Stimulated activated CD4-positive, alpha-beta T cell treated with anti-CD3 and anti-CD28 coated beads, Interleukin-1b, Interleukin-23, amount 100 ng/mL, for 1 hour (primary cell): ENCODE measurements at places on chromosomes 2 and 18.

DNA sequence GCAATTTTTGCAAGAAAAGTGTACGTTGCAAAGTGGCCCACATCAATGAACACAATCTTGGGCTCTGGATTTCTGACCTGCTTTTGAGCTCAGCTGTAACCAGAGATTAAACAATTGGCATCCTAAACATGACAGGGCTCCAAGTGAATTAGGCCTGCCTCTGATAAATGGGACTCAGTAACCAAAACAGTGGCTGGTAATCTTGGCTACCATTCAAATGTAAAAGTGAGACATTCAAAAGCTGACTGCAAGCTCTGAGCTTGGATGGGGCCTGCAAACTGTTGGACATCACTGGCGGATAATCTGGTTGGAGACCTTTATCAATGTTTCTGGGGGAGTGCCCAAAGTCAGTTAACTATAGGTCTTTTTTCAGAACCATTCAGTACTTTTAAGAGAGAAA lies 160.7 kb downstream of the RAB3GAP1 start:
- DNase-seq: no peak

DNA sequence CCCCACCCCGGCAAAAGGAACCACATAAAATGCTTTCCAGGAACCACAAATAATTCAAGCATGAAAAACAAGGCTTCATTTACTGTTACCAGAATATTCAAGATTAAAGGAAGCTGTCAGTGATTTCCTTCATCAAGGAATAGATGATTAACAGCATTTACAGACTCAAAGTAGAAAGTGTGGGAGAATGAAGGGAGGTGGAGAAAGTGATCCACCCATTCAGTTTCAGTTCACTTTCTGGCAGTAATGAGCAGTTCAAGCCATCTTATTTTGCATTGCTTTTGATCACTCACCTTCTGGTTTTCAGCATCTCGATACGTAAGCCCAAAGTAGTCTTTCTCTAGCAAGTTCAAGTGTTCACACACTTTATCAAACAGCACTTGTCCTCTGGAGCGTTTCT lies 99.0 kb downstream of the EPB41L3 start:
- no peak for DNase-seq

- DNase-seq: no peak
These were observed 51.8 kb downstream of the STK25 start for GRCh38 chr2:241456546-241456945.

DNA sequence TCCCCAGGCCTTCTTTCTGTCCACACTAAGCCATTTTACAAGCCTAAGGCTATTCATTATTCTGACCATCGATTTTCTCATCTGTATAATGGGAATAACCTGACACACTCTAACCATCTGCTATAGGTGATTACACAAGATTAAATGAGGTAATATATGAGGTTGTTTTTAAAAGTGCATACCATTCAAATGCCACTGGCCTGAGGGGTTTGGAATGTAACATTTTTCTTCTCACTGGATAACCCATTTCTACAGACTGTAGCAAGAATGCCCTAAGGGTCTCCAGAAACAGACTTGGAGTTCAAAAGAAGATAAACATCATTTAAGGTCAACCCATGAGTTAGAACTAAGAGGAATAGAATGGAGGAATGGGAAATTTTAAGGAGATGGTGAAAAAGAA lies 111.7 kb upstream of the SETBP1 start:
- no peak for DNase-seq

- no peak for DNase-seq
These were observed at the start of gene KCNF1 for GRCh38 chr2:10911291-10912075. KCNF1 (plus strand) TSS chr2:10911934; CDS start chr2:10912427, 493 bp downstream.

DNA sequence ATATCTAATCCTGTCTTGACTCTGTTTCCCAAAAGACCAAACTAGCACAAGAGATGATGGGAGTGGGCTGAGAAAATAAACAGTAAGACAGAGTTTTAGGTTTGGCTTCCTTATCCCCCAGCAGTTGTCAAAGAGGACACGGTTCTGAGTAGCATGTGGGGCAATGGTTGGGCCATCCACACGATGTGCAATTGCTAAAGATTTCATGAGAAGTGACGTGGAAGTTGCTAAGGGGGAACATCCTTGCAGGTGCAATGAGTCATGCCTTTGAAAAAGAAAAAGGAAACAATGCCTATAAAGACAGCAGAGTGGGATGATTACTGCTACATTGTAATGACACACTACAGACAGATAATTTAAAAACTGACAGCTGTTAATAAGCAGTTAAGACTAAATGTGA lies 1395.8 kb downstream of the LRP1B start:
- no peak for DNase-seq

GRCh38 chr18:73535189-73535588 lies 612.4 kb downstream of the FBXO15 start:
- DNase-seq: no peak

- no peak for DNase-seq
These were observed 44.3 kb downstream of the RBM43 start for GRCh38 chr2:151217343-151217742.

- DNase-seq: no peak
These were observed 5.9 kb upstream of the LGALSL start for GRCh38 chr2:64448041-64448426.

- no peak for DNase-seq
These were observed 34.0 kb downstream of the PIGN start for GRCh38 chr18:62152844-62153243.

DNA sequence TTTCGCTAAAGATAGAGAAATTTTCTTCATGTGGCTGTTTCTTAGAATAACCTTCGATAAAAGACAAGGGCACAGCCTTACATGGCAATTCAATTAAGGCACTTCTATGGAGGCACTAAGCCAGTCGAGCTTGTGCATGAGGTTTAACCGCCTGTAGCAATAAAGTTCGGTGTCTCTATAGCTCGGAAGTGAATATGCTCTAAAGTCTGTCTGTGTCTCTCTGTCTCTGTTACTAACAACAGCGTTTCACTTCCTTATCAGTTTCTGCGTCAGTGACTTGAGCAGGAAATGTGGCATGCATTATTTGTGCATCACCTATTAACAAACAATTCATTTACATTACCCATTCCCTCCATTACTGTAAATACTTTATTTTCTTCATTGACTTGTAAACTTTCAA lies 365.1 kb upstream of the NETO1 start:
- no peak for DNase-seq
